Endothelial cell of umbilical vein (primary cell): ENCODE measurements at places on chromosomes 6 and 20. TPM values are rescaled to one million over a fixed set of nuclear protein-coding genes. Genes with fewer than 3 reads are reported as not detected.

ZBP1 gene
- polyA plus RNA-seq = not detected in 2 replicates

BTBD9 gene
- 3.4 and 4.9 TPM in 2 replicates for polyA plus RNA-seq

TMEM217 gene
- polyA plus RNA-seq = 15.8 and 27.5 TPM in 2 replicates

KCNK5 gene
- polyA plus RNA-seq = not detected in 2 replicates

ZGPAT gene
- 23.1 and 24.4 TPM in 2 replicates for polyA plus RNA-seq

SLC22A16 gene
- not detected in 2 replicates for polyA plus RNA-seq

TAGAP gene
- not detected in 2 replicates for polyA plus RNA-seq

OPRM1 gene
- polyA plus RNA-seq = not detected in 2 replicates

TRIM40 gene
- polyA plus RNA-seq = not detected in 2 replicates

DACT2 gene
- not detected in 2 replicates for polyA plus RNA-seq

LBP gene
- polyA plus RNA-seq = 0.03 TPM in 1 of 2 replicates, not detected in the other

FAM210B gene
- polyA plus RNA-seq = 20.6 and 24.6 TPM in 2 replicates

LINC00237 gene
- polyA plus RNA-seq = not detected in 2 replicates

EBF4 gene
- 2.5 and 2.7 TPM in 2 replicates for polyA plus RNA-seq

UBR2 gene
- polyA plus RNA-seq = 6.8 and 8.0 TPM in 2 replicates

MTFR2 gene
- polyA plus RNA-seq = 7.8 and 8.7 TPM in 2 replicates

FAM209B gene
- polyA plus RNA-seq = 0.22 TPM in 1 of 2 replicates, not detected in the other

CFAP206 gene
- 0.05 and 0.15 TPM in 2 replicates for polyA plus RNA-seq

F13A1 gene
- not detected in 2 replicates for polyA plus RNA-seq

ADGB gene
- polyA plus RNA-seq = not detected in 2 replicates

CAGE1 gene
- not detected in 2 replicates for polyA plus RNA-seq

ANGPT4 gene
- not detected in 2 replicates for polyA plus RNA-seq
